ENCODE measurements at places on chromosomes 1 and 21.

DNA sequence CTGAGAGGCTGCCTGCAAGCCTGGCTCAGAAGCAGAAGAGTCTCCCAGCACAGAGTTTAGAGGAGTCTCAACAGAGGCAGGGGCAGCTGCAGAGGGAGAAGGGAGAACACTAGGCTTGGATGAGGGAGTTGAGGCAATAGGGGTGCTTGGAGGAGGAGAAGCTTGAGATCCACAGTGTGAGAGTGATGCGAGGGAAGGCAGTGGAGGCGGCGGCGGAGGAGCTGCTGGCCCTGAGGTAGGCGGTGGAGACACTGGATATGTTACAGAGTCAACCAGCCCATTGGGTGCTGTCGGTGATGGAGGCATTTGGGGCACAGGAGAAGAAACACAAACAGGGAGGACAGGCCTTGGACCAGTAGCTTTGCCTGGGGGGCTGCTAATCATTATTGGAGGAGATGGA lies 89.4 kb upstream of the LBR start:
- DNase-seq, result no peak

DNA sequence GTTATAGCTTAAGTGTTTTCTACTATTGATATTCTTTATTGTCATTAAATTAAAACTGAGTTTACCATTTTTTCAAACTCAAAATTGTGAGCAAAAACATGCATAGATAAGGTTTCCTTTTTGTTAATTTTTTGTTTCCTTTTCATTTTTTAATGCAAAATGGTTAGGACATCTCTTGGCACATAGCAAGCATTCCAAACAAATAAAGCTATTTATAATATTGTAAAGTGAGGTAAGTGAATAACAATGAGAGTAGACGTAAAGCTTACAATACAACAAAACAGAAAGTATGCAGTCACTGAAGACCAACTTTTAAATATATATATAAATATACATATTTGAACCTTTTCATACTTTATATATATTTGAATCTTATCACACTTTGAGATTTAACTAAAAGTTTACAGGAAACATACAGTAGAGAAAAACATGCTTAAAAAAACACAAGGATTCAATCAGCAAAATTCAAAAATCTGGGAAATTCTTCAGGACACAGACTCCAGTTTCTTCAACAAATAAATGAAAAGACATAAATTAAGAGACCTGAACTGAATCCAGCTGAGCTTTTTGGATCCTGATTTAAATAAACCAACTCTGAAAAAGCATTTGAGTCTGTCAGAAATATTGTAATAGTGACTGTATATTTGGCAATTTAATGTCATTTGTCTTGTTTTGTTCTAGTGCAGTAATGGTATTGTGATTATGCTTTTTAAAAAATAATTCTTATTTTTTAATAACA lies 67.5 kb upstream of the SAMSN1 start:
- DNase-seq, result no peak

DNA sequence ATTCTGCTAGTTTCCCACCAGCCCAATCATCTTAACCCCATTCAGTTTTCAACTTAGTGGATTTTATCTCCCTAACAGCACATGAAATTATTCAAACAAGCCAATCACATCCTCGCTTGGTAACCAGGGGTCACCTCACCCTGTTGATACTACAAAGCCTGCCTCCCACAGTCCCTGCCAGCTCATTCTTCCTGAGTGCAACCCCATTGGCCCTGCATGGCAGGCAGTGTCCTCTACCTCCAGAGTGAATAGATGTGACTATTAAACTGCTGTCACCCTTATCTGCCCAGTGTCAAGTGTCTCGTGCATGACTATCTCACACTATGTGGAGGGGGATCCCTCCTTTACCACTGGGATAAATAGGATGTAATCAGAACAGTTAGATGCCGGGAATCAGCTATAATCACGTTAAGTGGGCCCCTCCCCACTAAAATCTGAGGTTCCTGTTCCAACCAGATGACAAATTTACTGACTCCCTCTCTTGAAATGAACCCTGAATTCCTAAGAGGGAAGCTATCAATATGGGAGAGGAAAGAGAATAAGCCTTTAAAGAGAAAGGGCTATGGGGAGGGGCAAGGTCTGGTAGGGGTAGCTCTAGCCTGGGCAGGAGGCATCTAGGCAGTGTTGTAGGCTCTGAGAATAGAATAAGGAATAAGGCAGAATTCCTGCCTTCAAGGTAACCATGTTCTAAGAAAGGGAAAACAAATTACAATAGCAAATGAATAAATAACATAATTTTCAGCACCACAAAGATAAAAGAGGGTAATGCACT lies 155.9 kb downstream of the SLC30A10 start:
- DNase-seq, result no peak

DNA sequence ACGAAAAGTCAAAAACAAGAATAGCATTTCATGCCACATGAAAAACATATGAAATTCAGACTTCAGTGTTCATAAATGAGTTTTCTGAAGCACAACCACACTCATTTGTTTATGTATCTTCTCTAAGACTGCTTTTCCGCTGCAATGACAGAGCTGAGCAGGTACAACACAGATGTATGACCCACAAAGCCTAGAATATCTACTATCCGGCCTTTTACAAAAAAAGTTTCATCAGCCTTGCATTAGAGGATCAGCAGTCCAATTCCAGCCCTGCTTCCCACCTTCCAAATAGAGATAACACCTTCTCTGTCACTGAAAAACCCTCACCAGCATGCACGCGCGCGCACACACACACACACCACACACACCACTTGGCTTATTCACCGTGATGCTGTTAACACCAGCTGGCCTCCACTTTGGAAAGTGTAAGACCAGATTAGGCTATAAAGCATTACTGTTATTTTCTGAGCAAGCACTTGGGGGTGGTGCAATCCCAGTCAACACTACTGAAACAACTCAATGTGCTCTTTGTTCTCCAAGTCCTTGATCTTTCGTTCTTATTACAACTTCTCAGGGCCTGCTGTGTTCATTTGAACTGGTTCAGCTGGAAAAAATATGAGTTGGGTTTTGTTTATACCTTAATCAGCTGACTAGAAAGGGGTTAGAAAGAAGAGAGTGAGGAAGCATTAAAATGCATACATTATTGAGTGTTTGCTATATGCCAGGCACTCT lies 90.0 kb downstream of the GLUL start:
- no peak for DNase-seq
